Stimulated activated CD8-positive, alpha-beta memory T cell treated with anti-CD3 and anti-CD28 coated beads, Interleukin-4, amount 100 ng/mL, for 4 hours (primary cell): ENCODE measurements at places on chromosomes 11 and 22.

DNA sequence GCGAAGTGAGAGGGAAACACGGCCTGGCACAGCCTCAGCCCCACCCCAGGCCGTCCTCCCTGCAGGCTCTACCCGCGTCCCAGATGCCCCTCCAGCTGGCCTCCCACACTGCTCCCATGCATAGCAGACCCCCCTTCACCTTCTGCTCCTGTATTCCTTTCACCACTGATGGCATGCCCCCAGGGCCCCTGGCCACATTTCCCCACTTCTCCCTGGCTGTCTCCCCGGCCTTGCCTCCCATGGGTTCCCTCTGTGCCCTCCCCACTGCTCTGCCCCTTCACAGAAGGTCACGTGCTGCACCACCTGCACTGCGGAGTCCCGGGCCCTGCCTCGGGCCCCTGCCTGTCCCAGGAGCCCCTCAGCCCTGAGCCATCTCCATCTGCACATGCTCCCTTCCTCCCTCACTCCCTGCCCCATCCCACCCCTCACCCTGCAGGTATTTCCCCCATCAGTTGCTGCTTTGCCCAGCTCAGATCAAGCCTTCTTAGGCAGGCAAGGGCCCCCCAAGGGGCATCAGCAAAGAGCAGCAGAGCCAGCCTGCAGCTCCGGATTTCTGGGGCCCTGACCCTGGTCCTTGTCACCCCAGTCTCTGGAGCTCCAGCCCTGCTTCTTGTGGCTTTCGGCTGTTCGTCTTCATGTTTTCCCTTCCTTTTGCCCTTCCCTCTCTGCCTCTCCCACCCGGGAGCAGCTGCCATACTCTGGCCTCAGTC lies 46.4 kb downstream of the GAB4 start:
- DNase-seq, result no peak

- DNase-seq, result no peak
Measured at GRCh38 chr11:114215871-114216795, 80.1 kb upstream of the NNMT start.

DNA sequence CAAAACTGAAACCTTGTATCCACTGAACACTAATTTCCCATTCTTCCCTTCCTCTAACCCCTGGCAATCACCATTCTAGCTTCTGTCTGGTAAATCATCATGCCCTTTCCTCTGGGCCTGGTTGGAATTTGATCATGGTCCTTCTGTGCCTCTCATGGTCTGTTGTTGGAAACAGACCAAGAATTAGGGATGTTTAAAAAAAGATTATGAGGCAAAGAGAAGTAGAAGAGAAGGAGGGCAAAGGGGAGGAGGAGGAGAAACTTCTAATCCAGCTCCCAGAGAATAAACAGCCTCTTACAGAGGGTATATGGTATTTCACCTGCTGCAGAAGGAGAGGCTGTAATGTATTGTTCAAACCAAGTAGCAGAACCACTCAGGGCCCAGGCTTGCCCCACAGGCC lies 10.6 kb downstream of the BCO2 start:
- DNase-seq, result no peak

DNA sequence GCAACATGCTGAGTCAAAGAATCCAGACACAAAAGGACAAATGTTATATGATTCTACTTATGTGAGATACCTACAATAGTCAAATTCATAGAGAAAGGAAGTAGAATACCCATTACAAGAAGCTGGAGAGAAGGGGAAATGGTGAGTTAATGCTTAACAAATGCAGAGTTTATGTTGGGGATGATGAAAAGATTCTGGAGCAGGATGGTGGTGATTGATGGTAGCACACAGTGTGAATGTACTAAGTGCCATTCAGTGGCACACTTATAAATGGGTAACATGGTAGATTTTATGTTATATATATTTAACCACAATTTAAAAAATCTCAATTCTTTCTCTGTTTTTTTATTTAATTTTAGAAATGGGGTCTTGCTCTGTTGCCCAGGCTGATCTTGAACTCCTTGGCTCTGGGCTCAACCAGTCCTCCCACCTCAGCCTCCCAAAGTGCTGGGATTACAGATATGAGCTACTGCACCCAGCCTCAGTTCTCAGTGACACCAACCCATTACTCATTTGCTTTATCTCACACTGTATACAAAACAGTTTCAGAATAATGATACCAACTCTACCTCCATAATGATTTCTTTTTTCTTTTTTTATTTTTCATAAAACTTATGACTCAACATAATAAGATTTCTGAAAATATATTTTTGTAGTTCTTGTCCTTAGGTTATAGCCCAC lies 9.6 kb upstream of the RELA start:
- DNase-seq, result no peak

- DNase-seq, result no peak
Measured at GRCh38 chr11:68004551-68005335, 846 bp upstream of the UNC93B1 start.

DNA sequence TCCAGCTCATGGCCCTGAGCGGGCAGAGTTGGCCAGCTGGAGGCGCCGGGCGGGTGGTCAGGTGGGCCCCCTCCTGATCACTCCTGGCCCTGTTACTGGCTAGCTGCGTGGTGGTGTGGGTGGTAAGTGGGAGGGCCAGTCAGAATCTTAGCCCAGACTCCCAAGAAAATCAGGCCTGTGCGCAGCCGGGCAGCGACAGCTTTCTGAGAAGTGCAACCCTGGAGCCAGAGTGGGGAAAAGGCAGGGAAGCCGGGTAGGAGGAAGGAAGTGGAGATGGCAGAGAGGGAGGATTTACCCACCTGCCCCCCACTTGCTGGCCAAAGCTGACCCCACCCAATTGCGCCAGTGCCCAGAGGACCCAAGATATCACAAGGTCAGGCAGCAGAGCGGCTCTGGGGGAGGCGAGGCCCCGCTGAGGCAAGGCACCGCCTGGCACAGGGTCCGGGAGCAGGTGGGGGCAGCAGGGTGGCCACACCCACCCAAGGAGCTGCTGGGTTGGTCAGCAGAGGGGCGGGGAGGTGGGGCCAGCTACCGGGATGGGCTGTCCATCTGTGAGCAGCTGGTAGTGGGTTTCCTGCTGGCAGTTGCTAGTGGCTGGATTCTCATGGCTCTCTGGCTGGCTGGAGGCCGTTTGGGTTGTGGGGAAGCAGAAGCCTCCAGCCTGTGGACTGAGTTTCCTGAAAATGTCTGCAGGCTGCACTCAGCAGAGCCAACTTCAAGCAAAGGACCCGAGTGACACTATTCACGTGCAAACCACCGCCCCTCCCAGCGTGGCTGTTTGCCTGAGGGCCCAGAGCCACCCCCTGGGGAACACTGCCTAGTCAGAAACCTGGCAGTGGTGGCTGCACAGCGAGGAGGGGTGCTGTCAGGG lies 196.4 kb downstream of the IGLL1 start:
- no peak for DNase-seq

- DNase-seq, result no peak
Measured at GRCh38 chr22:36985211-36985889, 33.9 kb downstream of the TST start.

- DNase-seq, result no peak
Measured at GRCh38 chr11:59954219-59954847, 9.5 kb upstream of the OOSP4A start.

GRCh38 chr11:118882491-118882890 lies 1.2 kb upstream of the CXCR5 start:
- no peak for DNase-seq

- no peak for DNase-seq
Measured at GRCh38 chr11:34356130-34356529, 1.7 kb downstream of the ABTB2 start.

GRCh38 chr11:132913886-132914285 lies 618.4 kb downstream of the OPCML start:
- DNase-seq, result no peak

- no peak for DNase-seq
Measured at GRCh38 chr11:105793092-105793491, 183.2 kb downstream of the GRIA4 start.

GRCh38 chr22:45181766-45182165 lies 18.0 kb downstream of the NUP50 start:
- DNase-seq, result no peak

DNA sequence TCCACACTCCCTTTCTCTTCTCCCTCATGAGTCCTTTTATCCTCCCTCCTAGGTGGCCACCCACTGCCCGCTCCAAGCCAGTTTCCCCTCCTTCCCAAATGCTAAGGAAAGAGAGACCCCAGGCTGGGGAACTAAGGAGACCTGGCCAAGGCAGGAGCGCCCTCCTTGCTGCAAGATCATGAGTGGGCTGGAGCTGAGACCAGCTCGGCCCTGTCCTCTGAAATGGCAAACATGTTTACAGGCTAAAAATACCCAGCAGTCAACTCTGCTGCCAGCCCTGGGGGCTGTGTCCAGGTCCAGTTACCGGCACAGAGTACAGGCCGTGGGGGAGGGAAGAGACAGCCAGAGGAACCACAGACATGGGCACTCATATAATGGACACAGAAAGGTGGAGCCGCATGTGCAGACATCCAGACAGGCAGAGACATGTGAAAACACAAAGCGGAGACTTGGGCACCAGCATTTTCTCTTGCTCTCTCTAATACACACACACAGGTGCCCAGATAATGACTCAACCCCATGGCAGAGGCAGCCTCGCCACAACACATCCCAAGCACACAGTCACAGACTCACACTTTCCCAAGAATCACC lies 1.2 kb upstream of the AHNAK start:
- DNase-seq, result no peak

- no peak for DNase-seq
Measured at GRCh38 chr22:31874821-31875220, 69.5 kb upstream of the YWHAH start.

GRCh38 chr22:20786048-20786447 lies 12.1 kb downstream of the SERPIND1 start:
- no peak for DNase-seq

DNA sequence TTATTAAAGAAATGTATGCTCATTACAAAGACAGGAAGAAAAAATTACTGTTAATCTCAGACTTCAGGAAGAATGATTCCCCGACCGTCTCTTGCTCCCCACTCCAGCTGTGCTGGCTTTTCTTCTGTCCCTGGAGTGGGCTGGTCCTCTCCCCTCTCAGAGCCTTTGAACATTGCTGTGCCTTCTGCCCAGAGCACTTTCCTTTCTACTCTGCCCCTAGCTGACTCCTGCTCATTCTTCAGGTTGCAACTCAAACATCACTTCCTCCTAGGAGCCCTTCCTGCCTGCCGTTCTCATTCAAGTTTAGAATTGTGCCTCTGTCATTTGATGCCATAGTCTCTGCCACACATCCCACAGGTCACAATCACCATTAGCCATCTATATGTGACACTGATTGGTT lies 329.5 kb downstream of the MIAT start:
- DNase-seq, result no peak

GRCh38 chr11:134647066-134647743 lies 235.2 kb upstream of the B3GAT1 start:
- no peak for DNase-seq

- DNase-seq, result no peak
Measured at GRCh38 chr22:22085702-22086500, 103.3 kb upstream of the TOP3B start.

- no peak for DNase-seq
Measured at GRCh38 chr22:28885939-28886338, 2.6 kb downstream of the ZNRF3 start.

- no peak for DNase-seq
Measured at GRCh38 chr11:70079691-70080090, 1.6 kb downstream of the ANO1 start.

DNA sequence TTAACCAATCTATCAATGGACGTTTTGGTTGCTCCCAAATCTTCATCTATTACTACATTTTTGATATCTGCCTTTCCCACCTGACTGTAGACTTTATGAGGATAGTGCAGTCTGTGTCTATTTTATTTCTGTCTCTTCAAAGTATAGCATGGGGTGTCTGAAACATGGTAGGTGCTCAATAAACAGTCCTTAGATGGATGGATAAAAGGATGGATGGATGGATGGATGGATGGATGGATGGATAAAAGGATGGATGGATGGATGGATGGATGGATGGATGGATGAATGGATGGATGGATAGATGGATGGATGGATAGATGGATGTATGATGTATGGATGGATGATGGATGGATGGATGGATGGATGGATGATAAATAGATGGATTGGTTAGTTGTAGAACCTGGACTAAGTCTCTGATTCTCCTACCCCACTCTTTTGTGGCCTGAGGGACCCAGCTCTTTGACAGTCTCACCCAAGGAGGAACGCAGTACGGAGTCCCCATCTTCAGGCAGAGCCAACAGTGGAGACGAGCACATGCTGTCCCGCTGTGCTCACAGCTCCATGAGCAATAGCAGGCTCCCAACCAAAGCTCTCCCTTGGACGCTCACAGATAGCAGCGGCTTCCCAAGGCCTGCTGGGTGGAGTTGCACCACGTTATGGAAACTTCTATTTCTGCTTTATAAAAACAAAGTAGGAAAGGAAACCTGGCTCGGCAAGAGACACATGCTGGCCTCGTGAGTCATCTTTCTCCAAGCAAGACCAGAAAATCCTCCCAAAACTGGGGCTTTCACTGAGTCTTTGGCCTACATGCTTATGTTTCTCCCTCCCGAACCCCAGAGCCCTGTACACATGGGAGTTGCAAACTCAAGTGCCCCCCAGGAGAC lies 448.0 kb downstream of the MIAT start:
- DNase-seq, result no peak

DNA sequence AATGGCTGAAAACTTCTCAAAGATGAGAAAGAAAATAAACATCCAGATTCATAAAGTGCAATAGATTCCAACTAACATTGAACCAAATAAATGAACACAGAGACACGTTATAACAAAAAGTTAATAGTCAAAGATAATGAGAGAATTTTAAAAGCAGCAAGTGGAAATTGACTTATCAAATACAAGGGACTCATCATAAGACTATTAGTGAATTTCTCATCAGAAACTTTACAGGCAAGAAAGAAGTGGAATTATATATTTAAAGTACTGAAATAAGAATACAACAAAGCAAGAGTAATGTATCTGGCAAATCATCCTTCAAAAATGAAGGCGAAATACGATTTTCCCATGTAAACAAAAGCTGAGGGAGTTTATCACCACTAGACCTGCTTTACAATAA lies 852.7 kb downstream of the LRRC4C start:
- DNase-seq, result no peak

DNA sequence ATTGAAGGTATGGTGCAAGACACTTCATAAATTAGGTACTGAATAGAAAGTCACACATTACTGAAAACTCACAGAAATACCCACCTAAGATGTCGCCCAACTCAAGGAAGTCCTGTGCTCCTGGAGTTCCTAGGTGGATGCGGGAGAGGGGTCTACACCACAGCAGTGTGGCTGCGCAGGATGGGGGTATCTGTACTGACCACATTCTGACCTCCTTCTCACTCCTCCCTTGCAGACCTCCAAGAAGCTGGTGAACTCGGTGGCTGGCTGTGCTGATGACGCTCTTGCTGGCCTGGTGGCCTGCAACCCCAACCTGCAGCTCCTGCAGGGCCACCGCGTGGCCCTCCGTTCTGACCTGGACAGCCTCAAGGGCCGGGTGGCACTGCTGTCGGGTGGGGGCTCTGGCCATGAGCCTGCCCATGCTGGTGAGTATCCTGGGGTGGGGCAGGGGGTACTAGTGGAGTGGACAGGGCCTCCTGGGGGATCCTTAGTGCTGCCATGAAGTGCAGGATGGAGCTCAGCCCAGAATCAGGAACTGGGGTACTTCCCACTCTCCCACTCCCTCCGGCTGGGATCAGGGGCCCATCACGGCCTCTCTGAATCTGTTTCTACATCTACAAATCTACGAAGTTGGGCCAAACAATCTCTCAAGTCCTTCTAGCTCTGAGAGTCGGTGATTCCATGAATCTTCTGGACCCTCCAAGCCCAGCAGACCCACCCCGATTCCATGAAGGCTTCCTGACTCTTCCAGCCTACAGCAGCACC lies 4.9 kb downstream of the TKFC start:
- no peak for DNase-seq

GRCh38 chr22:23233752-23234408 lies 53.6 kb downstream of the BCR start:
- no peak for DNase-seq

- DNase-seq, result no peak
Measured at GRCh38 chr11:127804747-127805400, 782.5 kb downstream of the ETS1 start.

- DNase-seq, result no peak
Measured at GRCh38 chr22:45878051-45878781, 98.7 kb downstream of the WNT7B start.
